ENCODE measurements at places on chromosomes 12 and 14.
A peak's percentile ranks its signal among the peaks of the same experiment; 100 is the strongest.

GRCh38 chr12:45681465-45681864, 48.0 kb upstream of the ARID2 start:
- DNase-seq = peak; percentile 5

GRCh38 chr12:54641554-54641953, 6.6 kb downstream of the DCD start:
- no peak for DNase-seq

GRCh38 chr12:5498076-5498475, 66.2 kb downstream of the NTF3 start:
- peak; percentile 35 for DNase-seq

GRCh38 chr12:79250960-79251755, 386.6 kb downstream of the SYT1 start:
- no peak for DNase-seq

DNA sequence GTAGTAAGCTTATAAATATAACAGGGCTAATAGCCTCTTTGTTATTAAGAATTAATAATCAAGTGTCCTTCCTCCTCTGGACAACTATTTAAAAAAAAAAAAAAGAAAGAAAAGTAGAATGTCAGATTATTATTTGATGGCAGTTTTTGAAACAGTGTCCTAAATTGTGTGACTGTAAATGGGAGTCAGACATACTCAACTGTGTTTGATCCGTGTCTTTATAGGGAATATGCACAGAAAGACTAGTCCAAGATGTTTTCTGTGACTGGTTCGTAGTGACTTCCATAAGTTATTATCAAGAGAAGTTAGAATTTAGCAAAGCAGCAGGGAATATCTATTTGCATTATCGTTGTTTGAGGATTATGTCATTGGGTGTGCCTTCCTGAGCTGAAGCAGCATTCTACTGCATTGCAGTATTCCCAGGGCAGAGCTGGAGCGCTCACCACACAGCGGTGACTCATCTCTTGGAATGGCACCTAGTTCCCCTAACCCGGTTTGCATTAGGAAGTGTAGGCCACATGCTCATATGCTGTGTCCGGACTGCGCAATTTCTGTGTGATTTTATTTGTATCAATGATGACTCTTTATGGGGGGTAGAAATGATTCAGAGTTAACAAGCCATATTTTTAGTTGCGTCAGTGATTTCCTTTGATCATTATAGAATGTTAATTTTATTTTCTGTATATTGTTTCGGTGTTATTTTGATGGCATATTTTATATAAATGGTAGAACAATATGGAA, 7.9 kb downstream of the DYNC1H1 start:
- peak; percentile 98 for DNase-seq

- peak; percentile 56 for DNase-seq
Observed at GRCh38 chr12:65335021-65335714, 56.7 kb downstream of the MSRB3 start.

GRCh38 chr12:84506282-84506681, 406.3 kb downstream of the SLC6A15 start:
- DNase-seq = no peak

DNA sequence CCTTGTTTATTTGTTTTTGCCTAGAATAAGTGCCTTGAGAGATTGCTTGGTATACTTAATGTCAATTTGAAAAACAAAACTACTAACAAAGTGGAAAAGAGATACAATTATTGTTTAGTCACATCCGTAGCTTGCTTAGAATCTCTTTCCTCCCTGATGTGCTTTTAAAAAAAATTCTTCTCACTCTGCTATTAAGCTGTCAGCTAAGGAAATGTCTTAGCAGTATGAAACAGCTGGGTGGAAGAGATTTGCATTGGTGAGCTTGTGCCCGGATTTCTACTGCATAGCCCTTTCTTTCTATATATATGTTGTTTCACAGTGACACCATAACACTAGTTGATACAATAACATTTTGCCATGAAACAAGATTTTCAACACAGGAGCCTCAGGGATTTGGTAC, 229.4 kb upstream of the RGS6 start:
- DNase-seq = no peak

DNA sequence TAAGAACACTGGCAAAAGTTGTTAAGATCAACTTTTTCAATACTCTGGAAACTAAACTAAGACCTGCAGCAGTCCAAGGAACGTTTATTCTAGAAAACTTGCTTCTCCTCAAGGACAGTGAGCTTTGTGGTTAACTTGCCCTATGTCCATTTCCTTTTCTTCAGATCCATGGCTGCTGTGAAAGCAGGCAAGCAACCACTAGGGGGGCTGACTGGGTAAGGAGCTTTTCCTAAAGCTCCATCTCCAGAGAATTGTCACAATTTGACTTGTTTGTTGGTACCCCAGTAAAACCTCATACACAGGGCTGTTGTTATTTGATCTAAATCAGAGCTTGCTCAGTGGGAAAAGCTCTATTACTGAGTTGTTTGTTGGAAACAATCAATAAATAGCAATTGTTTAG, 10.1 kb upstream of the RPL10L start:
- no peak for DNase-seq

DNA sequence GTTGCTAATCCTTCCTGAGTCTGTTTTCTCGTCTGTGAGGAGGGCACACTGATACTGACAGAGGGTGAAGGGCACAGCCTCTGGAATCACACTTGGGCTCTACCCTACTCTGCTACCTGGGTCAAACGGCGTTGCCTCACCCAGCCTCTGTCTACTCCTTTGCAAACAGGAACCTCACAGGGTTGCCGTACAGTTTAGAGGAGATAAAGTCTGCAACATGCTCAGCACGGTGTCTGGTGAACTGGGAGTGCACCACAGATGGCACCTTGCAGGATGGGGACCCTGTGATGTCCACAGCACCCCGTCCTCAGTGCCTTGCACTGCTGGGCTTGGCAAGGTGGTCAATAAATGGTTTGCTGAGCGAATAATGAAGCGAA, 38.3 kb downstream of the TESC start:
- DNase-seq = no peak

GRCh38 chr12:846421-846820, 94.0 kb downstream of the WNK1 start:
- peak; percentile 12 for DNase-seq

GRCh38 chr14:100146531-100147091, 12.8 kb downstream of the DEGS2 start:
- no peak for DNase-seq

DNA sequence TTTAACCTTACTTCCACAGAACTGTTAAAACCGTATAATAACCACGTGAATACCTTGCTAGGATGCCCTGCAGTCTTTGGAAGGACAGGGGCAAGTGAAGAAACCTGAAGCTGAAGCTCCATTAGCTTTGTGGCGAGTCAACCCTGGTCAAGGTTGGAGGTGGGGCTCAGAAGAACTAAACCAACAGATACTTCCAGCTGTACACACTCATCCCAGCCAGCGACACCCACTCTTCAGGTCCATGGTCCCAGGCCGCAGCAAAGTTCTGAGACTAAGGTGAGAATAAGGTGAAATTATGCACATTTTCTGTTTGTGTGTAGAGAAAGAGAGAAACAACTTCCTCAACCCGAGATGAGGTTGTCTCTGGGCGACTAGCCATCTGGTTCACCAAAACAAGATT, 77.6 kb downstream of the NTF3 start:
- DNase-seq = no peak

- peak; percentile 70 for DNase-seq
Observed at GRCh38 chr12:14845350-14845750, 2.0 kb upstream of the ART4 start.

GRCh38 chr12:100795174-100795799, 711 bp downstream of the ANO4 start:
- no peak for DNase-seq

- DNase-seq = no peak
Observed at GRCh38 chr14:87241018-87241768, 751.8 kb downstream of the GALC start.

DNA sequence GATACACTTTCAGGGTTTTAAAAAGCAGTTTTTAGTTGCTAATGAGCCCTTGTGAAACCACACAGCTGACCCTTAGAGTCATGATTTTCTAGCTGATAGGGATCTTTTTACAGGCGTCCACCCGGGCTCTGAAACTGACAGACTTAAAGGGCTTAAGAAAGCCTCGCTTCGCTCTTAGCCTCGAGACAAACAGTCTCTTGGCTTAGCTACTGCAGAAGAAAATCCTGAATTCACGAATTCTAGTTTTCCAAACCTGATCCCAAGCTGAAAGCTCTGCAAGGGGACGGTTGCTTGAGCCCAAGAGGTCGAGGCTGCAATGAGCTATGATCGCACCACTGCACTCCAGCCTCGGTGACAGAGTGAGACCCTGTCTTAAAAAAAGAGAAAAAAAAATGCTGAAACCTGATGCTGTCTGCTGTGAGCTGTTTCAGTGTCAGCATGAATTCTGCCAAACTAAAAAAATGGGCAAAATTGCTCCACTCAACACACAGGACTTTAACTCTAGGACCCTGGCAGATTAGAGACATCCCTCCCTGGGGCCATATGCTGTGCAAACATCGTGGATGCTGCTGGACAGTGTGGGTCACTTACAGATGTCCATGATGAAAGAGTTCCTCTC, 3.1 kb upstream of the HPD start:
- DNase-seq = no peak

- DNase-seq = no peak
Observed at GRCh38 chr14:105425823-105426247, 6.2 kb downstream of the MTA1 start.

DNA sequence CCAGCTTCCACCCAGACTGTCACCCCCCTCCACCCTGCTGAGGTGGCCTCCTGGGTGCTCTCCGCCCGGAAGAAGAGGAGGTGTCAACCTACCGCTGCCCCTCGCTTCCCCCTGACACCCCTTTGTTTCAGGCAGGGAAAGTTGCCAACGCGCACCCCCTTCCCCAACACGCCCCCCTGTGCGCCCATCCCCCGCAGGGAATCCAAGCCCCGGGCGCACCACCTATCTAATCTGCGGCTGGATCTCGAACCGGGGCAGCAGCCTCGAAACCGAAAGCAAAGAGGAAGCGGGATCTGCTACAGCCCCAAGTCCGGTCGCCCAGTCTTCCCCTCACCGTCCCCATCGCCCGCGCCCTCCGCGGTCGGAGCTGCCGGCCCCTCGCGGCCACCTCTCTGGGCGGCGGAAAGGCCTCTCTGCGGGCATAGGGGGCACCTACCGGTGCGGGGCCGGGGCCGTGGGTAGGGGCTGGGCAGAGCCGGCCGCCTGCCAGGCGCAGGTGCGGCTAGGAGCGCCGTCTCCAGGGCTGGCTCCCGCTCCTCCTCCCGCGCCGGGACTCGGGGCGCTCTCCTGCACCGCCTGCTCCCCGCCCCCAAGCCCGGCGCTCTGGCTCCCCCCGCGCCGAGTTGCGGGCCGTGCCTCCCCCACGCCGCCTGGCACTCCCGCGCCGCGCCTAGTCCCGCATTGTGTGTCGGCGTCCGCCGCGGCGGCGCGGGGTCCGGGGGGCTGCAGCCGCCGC, 18.3 kb upstream of the PLEKHH1 start:
- peak; percentile 30 for DNase-seq

GRCh38 chr12:13980538-13981295, 685 bp downstream of the GRIN2B start:
- no peak for DNase-seq

DNA sequence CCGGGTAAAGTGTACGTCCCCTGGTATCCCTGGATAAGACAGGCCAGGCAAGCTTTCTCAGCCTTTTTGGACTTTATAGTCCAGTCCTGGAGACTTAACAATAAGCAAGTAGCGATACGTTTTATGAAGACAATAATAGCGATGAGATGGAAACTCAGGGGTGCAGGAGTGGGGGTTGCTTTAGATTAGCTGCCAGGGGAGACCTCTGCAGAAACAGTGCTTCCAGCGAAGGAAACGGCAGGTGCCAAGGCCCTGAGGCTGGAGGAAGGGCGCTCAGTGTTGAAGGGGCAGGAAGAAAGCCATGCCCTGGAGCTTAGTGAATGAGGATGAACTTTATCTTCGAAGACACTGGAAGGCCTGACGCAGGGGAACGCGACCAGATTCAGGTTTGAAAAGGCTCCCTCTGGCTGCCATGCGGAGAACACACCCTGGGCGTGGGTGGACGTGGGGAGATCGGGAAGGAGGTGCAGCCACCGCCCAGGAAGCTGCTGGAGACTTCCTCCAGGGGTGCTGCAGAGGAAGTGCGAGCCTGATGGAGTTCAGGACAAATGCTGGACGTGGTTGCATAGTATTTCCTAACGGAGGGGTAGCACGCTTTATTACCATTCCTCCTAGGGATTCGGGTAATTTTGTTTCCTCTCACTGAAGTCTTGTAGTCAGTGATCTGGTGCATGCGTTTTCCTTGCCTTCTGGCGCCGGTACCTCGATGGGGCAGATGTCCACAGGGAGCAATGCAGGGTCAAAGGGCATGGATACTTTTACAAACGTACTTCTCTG, 26.1 kb upstream of the UBC start:
- peak; percentile 93 for DNase-seq

GRCh38 chr12:111773801-111774551, 7.2 kb downstream of the ALDH2 start:
- DNase-seq = peak; percentile 92

- no peak for DNase-seq
Observed at GRCh38 chr12:13041224-13041623, 3.0 kb upstream of the FAM234B start.

- no peak for DNase-seq
Observed at GRCh38 chr12:22044391-22044790, 1.6 kb upstream of the CMAS start.

GRCh38 chr14:67773844-67774377, 42.5 kb downstream of the ZFYVE26 start:
- DNase-seq = no peak
